ENCODE measurements at places on chromosomes 12 and 14. TPM values are rescaled to one million over a fixed set of nuclear protein-coding genes. Genes with fewer than 3 reads are reported as not detected.

Gene KHNYN
- total RNA-seq: 21.9 TPM

Gene ANG
- 1.5 TPM for total RNA-seq

Gene IQSEC3
- total RNA-seq: 7.7 TPM

Gene MDM1
- 32.5 TPM for total RNA-seq

Gene CAPZA3
- not detected for total RNA-seq

Gene KCNA1
- total RNA-seq: 15.8 TPM

Gene ACVRL1
- total RNA-seq: 12.3 TPM

Gene IAPP
- total RNA-seq: not detected

Gene CRACR2A
- 5.4 TPM for total RNA-seq

Gene OR6C70
- not detected for total RNA-seq

Gene CDK2
- total RNA-seq: 25.7 TPM

Gene CEBPE
- not detected for total RNA-seq

Gene DNM1L
- 184 TPM for total RNA-seq

Gene C3AR1
- 1.8 TPM for total RNA-seq

Gene CPSF2
- 17.1 TPM for total RNA-seq

Gene DEPDC4
- total RNA-seq: 2.8 TPM

Gene FOXA1
- total RNA-seq: not detected

Gene ACADS
- total RNA-seq: 3.3 TPM

DNA sequence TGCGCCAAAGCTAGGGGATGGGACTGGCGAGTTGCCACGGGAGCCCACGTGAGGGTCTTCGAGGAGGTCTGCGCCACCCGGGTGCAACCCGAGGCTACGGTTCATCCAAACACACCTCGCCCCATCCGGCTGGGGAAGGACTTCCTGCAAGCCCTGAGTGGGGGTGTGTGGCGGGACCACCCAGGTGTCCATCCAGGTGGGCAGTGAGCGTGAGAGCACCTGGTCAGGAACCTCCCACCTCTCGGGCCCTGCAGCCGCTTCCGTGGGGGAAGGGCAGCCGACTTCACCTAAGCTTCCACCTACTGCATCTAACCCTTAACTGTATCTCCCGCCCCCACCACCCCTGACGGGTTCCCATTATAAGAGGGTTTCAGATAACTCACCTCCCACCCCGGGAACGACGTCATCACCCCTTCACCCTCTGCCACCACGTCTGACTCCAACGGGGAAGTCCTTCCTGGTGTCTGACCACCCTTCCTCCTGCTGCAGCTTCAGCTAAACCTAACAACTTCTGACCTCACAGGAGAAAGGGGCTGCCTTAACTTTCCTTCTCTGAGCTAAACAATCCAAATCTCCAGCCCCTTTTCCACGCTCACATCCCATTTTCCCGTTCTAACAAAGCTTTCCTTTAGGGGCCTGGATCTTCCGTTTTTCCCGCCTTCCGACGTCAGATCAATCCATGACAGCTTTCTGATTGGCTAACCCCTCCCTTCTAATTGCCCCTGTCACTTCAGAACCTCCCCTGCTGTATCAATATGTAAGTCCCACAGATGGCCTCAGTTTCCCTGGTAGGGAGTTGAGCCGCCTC, 27.4 kb upstream of the SMUG1 start:
- no peak for DNase-seq

DNA sequence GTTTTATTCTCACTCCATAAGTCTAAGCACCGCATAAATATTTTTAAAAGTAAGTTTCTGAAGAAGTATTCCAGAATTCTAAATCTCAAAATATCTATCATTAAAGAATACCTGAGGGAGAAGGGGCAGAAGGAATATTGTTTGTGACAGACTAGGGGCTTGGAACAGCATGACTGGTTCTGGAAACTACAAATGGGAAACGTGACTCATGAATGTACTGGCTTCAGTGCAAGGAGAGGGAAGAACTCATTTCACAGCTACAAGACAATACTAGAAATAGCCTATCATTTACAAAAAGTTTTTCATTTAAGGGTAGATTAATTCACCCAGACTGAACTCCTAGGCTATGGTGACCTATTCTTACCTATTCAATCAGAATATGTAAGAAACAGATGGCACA, 121.3 kb downstream of the SLC25A21 start:
- no peak for DNase-seq

GRCh38 chr14:93262446-93262845, 55.4 kb downstream of the UBR7 start:
- DNase-seq: no peak

- DNase-seq: no peak
Measured at GRCh38 chr12:17592472-17592871, 497.5 kb downstream of the RERGL start.

DNA sequence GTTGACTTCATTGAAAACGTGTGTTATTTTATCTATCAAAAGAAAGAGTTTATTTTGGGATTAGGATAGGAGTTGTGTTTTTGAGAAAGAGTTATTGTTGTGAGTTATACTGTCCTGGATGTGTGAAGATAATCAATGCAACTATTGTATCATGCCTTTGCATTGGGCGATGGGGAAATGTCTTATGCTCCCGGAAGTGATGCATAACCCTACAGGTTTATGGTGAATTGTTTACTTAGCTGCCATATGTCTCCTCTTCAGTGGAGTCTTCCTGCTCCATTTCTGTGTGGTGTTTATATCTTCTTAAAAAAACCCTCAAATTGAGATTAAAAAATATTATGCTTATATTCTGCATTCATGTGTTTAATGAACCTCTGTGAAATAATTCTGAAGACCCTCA, 6.5 kb downstream of the PDE3A start:
- no peak for DNase-seq

- no peak for DNase-seq
Measured at GRCh38 chr12:40446385-40446784, 221.6 kb downstream of the LRRK2 start.

DNA sequence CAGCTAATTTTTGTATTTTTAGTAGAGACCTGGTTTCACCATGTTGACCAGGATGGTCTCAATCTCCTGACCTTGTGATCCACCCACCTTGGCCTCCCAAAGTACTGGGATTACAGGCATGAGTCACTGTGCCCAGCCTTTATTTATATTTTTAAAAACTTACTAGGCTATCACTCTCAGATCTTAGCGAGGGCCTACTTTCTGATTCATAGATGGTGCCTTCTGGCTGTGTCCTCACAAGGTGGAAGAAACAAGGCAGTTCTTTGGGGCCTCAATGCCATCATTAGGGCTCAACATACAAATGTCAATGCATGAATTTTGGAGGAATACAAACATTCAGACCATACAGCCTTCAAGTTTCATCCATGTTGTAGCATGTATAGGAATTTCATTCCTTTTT, 2.4 kb upstream of the DGLUCY start:
- no peak for DNase-seq

DNA sequence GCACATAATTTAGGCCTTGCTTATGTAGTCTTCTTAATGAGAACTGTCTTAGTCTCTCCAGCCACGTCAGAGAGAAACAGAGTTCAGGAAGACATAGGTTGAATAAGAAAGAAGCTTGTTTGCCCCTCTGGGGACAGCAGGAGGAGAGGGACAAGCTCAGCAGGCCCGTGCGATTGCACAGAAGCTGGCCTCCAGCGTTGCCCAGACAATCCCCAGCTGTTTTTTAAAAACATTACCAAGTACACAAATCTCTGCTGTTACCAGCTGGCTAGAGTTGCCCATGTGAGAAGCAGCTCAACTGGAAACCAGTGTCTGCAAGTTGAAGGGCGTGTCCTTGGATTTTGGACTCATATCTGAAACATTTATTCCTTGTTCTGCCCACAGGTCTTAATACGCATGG, 232.6 kb downstream of the EFCAB11 start:
- no peak for DNase-seq

- no peak for DNase-seq
Measured at GRCh38 chr14:100564512-100564911, 22.7 kb downstream of the BEGAIN start.

DNA sequence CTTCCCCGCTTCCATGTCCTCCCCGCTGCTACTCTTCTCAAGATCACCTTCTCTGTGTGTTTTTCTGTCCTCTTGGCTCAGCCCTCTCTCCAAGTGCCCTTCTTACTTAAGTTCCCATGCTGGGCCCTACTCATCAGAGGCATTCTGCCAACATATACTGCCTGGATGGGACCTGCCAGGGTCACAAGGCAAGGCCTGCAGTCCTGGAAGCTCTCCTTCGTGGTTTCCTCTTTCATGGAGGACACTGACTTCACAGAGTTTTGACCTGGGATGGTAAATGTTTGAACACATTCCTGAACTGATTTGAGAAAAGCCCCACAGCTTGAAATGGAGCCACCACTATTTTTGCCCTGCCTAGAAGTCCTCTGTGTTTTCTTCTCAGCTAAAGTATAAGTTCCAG, 140.9 kb downstream of the TMEM30B start:
- no peak for DNase-seq

GRCh38 chr12:97048421-97049035, 141.5 kb downstream of the NEDD1 start:
- DNase-seq: no peak

DNA sequence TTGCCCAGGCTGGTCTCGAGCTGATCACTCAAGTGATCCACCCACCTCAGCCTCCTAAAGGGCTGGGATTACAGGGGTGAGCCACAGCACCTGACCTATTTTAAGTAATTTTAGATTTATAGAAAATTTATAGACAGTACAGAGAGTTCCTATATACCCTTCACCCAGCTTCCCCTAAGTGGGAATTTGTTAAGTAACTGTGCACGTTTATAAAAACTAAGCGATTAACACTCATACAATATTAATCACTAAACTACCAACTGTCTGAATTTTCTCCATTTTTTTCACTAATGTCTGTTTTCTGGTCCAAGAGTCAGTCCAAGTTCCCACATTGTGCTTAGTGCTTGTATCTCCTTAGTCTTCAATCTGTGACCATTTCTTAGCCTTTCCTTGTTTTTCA, 5.5 kb downstream of the IL31 start:
- no peak for DNase-seq

GRCh38 chr14:82270286-82270685, 736.6 kb upstream of the SEL1L start:
- no peak for DNase-seq

DNA sequence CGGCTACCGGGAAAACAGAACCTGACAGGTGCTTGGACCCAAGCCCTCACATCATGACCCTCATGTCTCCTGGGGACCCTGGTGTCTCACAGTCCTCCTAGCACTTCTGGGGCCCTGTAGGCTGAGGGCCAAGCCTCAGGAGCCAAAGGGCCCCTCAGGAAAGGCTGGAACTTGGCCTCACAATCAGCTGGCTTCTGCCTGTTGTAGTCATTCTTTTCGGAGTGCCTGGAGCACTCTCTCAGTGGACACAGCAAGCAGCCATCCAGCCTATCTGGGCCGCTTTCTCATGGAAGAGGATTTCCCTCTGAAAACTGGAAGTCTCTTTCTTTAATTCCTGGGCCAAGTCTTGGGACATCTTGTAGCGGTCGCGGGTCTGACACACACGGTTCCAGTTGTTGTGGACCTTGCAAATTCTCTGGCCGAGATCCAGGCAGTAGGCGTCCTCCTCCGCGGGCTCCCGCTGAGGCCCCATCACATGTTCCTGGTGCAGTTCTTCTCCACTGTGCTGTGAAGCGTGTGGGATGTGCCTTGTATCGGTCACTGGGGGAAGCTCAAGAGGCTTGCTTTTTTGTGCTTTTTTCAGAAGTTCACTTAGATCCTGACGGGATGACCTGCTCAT, 169.3 kb downstream of the EMP1 start:
- no peak for DNase-seq

GRCh38 chr12:6828781-6829535, 751 bp downstream of the P3H3 start:
- DNase-seq: peak; percentile 83

DNA sequence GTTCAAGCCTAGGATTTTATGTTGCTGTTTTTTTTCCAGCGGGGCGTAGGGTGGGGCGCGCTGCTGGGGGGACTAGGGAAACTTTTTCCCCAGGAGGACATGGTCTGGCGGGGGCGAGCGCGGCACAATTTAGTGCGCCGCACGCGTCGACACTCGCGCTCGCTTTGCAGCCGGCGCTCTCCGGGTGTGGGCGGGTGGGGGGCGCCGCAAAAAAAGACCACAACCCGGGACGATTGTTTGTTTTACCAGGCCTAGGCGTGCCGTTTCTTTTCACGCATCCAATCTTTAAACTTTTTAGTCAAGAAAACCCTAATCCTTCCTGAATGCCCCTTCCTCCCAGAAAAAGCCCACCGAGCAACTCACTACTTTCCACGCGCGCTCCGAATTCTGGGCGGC, 865 bp upstream of the ZFP36L1 start:
- DNase-seq: no peak

GRCh38 chr12:3040026-3040656, 37.0 kb upstream of the TSPAN9 start:
- no peak for DNase-seq

DNA sequence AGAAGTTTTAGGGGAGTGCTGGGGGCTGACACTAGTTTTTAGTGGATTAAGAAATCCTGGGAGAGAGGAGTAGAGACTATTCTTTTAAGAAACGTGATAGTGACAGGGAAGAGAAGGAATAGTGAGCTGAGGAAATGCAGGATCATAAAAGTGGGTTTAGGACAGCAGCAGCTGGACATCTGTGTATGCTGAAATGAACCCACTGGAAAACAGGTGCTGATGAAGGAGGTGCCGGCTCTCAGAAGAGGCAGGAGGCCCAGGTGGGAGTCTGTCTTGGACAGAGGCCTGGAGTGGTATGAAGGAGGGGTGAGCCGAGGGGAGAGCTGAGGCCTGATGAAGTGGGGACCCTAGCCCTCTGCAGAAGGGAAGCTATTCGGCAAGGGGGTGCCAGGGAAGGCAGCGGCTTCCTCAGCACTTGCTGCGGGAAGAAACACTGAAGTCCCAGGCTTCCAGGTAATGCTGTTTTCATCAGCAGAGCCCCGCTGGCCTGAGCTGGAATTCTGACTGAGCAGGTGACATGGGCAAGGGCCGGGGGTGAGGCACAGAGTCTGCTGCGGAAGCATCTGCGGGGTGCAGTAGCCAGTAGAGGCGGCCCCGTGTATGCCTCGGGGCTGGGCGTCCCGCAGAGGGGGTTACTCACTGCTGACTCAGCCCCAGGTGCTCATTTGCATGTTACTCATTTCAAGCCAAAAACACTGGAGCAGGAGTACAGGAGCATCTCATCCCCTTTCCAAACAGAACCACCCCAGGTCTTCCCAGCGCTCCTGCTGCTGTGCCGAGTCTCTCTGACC, 89.7 kb downstream of the TMCC3 start:
- no peak for DNase-seq

GRCh38 chr12:44286821-44287505, 451.1 kb downstream of the TMEM117 start:
- peak; percentile 7 for DNase-seq

DNA sequence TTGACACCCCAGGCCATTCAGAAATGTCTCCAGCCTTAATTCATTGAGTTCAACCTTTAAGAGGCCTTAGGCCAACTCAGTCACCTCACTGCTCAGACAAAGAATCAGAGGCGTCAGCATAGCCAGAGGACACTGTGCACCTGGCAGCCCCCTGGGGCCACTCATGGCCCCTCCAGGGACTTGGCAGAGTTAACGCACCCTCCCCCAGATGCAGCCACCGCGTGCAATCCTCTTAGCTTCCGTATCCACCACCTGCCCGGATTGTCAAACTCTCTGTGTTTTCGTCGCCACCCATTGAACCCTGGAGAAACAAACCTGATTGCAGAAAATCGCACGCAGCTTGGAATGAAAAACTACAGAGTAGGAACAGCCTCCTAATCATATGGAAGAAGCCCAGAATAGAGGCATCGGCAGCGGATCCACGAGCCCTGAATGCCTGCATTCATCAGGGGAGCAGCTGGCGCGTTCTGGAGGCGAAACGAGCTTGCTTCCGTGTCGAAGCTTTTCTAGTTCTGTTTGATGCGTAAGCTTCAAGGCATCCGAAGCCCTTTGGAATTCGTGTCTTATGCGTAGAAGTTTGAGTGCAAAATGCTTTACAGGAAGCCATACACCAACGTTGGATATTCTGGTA, 22.4 kb downstream of the BRI3BP start:
- no peak for DNase-seq
